ENCODE measurements at places on chromosomes 7 and 10. TPM values are rescaled to one million over a fixed set of nuclear protein-coding genes. Genes with fewer than 3 reads are reported as not detected.

INHBA gene
- total RNA-seq = 73.3 TPM

- no peak for DNase-seq
- H3K4me1 ChIP-seq = no peaks in the 10 kb centered on the region
- no peak overlapping the region for H3K27ac ChIP-seq
- no peaks in the 10 kb centered on the region for H3K27me3 ChIP-seq
These were observed 121.1 kb upstream of the PDE1C start for GRCh38 chr7:32191305-32191704.

- no peaks in the 10 kb centered on the region for H3K36me3 ChIP-seq
- DNase-seq = no peak
- H3K4me1 ChIP-seq = no peaks in the 10 kb centered on the region
- H3K27ac ChIP-seq = no peak overlapping the region
- no peak overlapping the region for H3K4me3 ChIP-seq
These were observed 17.6 kb downstream of the ARHGAP19 start for GRCh38 chr10:97274828-97275227.

UNC5B gene
- 13.0 TPM for total RNA-seq

FGFR2 gene
- total RNA-seq = 13.1 TPM

GRCh38 chr7:28768577-28769147 is 189.5 kb downstream of the TRIL start:
- no peaks in the 10 kb centered on the region for H3K36me3 ChIP-seq
- no peaks in the 10 kb centered on the region for H3K27me3 ChIP-seq
- DNase-seq = no peak
- no peaks in the 10 kb centered on the region for H3K4me1 ChIP-seq
- no peak overlapping the region for H3K4me3 ChIP-seq

- peak overlapping the region; percentile 90 for H3K4me3 ChIP-seq
- peak; percentile 62 for DNase-seq
- no peaks in the 10 kb centered on the region for H3K36me3 ChIP-seq
- no peaks in the 10 kb centered on the region for H3K4me1 ChIP-seq
- no peaks in the 10 kb centered on the region for H3K27me3 ChIP-seq
These were observed 28.9 kb downstream of the SKIDA1 start for GRCh38 chr10:21496343-21497176.

DNA sequence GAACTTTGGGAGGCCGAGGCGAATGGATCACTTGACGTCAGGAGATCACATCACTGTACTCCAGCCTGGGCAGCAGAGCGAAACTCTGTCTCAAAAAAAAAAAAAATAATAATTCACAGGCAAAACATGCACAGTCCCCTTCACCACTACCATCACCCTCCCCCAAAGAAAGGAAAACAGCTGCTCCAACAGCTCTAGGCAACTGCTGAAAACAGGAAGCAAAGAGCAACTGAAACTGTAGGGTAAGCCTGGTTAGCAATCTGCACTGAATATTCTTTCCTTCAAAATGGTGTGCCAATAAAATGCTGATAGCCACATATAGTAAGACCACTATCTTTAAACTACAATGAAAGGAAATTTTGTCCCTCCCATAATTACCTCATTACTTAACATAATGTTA is 11.8 kb downstream of the NT5C2 start:
- H3K27ac ChIP-seq = no peak overlapping the region
- no peaks in the 10 kb centered on the region for H3K36me3 ChIP-seq
- DNase-seq = no peak
- peaks cover 5% of the 10 kb centered on the region for H3K4me1 ChIP-seq

ABCC2 gene
- 4.5 TPM for total RNA-seq

- no peaks in the 10 kb centered on the region for H3K36me3 ChIP-seq
- H3K4me1 ChIP-seq = no peaks in the 10 kb centered on the region
- peaks cover 4% of the 10 kb centered on the region for H3K27me3 ChIP-seq
These were observed 93.1 kb downstream of the TMEM178B start for GRCh38 chr7:141166926-141167325.

Measured in aorta (tissue), 5 donors.